Psoas muscle (tissue), 8 donors: ENCODE measurements at places on chromosomes 5 and 9.
A peak's percentile ranks its signal among the peaks of the same experiment; 100 is the strongest.

- DNase-seq, result no peak
These were observed 22.7 kb upstream of the CPLX2 start for GRCh38 chr5:175848676-175849075.

DNA sequence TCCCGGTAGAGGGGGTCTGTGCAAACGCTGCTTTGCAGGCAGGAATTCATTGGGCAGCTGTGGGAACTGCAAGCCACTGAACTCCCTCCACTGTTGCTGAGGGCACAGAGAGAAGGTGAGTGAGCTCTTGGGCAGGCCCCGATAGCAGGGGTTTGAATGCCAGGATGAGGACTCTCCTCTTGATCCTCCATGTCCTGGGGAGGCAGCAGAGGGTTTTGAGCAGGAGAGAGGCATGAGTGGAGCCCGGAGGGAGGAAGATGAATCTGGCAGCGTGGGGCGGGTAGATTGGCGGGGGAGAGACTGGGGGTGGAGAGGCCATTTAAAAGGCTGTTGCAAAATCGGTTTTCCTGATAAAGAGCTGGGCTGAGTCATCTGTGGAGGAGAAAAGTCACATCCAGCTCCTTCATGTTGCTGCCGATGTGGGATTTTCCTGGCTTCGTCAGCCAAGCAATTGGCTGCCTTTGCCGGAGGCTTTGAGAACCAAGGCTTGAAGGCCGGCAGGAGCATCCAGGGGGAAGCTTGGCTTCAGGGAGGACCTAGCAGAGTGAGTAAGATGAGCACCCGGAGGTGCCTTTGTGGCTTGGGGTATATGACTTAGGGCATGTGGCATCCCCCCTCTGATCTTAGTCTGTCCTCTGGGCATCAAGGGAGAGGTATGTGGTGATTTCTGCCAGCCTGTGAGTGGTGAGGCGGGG lies at the start of gene SYNPO:
TSS of gene SYNPO (plus strand) at position 350 of the 695 bp plus-strand sequence. CDS start 7,616 bp downstream, outside the sequence.
- DNase-seq, result peak; percentile 81

- peak; percentile 53 for DNase-seq
These were observed 24.1 kb downstream of the TENT4A start for GRCh38 chr5:6737043-6737941.

DNA sequence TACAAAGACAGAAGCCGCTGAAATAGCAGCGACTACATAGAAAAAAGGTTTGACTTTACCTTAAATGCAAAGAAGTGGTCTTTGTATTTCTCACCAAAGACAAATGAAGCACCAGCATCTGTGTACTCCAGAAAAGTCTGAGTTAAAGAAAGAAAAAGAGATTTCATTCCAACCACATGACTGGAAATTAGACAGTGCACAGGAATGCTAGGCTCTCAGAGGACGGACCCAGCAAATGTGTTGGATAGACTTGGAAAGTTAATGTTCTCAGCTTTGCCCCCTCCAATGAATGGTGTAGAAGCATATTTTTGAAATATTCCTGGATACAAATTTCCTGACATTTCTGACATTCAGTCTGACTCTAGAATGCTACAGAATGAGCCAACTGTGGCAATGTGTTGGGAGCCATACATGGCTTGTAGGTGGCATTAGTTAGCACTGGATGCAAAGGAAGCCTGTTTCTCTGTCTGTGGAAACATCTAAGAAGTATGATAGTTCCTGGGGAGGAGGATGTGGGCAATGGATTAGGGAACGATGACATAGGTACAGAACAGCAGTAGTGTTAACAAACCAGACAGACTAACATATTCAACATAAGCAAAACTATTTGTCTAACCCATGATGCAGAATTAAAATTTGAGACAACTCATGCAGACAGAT lies 43.3 kb downstream of the SLC28A3 start:
- DNase-seq, result no peak

GRCh38 chr9:37540634-37541033 lies 35.5 kb downstream of the FBXO10 start:
- DNase-seq, result peak; percentile 56

GRCh38 chr5:82396871-82397514 lies 118.8 kb upstream of the RPS23 start:
- DNase-seq, result peak; percentile 77

DNA sequence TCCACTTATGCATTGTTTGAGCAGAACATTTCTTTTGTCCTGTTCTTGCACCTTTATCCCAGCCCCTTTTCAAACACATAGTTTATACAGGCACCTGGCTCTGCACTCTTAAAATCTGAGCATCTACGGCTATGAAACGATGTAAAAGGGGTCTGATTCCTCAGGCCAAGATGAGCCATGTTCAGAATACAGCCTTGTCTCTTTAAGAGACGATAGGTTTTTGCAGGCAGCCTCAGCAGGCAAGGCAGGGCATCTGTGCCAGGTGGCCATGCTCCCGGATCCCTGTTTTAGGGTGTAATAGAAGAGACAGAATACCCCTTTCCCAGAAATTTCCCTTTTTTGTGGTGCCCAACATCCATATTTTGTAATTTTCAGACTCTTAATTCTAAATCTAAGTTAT lies 89.1 kb upstream of the NFIB start:
- DNase-seq, result no peak

GRCh38 chr5:178306430-178307225 lies 74.0 kb upstream of the PHYKPL start:
- DNase-seq, result peak; percentile 26

DNA sequence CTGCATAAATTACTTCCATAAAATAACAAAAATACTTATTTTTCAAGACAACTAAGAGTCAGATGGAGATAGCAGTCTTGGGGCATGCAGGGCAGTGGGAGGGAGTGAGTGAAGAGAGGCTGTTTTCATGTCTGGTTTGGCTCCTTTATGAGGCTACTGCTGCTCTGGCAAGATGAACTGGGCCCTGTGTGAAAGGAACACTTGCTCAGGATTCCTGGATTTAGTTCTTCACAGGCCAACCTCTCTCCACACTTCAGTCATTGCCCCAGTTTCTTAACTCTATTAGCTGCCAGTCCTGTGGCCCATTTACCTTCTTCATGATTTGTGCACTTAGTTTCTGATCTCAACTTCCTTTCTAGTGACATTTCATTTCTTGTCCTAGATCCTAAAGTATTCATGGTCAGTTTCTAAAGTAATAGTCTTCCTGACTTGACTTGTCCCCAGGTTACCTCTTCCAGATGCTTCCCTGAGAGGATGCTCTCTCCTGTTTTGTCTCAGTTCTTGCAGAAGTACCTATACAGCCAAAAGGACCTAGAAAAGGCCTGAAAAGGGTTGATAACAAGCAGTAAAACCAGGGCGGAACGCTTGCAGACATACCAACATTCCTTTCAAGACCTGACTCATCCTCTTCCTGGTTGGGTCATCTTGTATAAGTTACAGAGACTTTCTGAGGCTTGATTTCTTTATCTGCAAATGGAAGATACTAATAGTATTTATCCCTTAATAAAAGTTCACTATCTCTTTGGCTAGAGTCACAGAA lies 77.0 kb upstream of the ZFAND5 start:
- no peak for DNase-seq

GRCh38 chr5:114412510-114413171 lies 50.8 kb downstream of the KCNN2 start:
- DNase-seq, result no peak

DNA sequence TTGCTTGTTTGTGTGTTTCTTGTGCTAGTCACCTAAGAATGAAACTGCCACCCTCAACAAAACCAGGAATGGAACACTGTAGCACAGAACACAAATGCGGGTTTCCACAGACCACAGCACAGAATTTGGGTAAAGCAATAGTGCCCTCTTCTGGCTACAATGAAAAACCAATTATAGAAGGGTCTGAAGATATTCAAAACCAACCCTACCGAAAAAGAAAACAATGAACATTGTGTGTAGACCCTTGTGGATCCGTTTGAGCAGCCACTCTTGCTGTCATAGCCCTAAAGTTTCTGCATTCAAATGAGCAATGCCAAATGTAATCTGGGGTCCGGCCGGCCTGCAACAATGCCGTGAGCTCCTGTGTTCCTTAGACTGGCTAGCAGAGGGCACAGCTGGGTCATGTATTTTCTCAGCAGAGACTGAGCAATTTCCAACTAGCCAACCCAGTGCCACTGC lies 8.3 kb upstream of the ENC1 start:
- no peak for DNase-seq

DNA sequence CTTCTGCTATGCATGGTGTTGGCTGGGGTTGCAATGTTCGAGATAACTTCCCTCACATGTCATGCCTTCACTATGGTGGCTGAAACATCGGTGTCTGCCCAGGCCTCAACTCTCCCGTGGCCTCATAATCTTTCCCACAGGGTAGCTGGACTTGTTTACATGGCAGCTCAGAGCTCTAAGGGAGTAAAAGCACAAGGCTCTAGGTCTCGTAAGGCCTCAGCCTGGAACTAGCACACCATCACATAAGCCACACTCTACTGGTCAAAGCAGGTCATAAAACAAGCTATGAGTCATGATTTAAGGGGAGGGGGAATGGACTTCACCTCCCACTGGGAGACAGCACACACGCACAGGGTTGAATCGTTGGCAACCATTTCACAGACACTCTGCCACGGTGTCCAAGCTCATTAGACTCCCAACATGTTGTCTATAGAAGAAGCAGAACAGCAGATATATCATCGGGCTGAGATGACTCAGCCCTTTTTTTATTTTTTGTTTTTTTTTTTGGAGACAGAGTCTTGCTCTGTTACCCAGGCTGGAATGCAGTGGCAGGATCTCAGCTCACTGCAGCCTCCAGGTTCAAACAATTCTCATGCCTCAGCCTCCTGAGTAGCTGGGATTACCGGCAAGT lies 66.8 kb upstream of the IL17B start:
- no peak for DNase-seq

GRCh38 chr9:89109666-89110065 lies 69.0 kb downstream of the SHC3 start:
- DNase-seq, result no peak

DNA sequence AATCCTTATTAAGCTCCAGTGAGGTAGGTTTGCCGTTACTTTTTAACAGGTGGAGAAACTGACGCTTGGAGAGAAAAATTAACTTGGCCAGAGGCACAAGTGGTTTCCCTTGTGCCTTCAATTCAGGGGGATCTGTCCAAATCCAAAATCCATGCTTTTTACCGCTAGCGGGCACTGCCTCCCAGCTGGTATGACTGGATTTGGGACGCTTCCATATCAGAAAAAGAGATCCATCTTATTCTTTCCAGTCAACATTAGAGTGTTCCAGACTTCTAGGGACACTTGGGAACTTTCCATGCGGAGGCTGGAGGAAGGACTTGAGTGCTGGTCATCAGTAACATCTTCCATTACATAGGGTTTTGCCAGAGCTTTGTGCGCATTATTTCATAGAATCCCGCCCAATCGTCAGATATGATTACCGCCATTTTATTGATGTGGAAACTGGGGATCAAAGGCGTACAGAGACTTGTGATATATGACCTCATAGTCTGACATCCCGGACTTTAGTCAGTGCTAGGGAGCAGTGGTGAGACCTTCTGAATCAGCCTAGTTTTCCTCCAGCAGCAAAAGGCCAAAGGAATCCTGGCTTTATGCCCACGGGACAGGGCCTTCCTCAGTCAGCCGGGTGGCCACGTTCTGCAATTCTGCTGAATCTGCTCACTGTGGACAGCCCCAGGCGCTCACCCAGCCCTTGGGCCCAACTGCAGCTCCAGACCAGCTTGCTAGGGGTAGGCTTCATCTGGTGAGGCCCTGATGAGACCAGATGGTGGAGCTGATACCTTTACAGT lies 1.1 kb upstream of the GNPDA1 start:
- DNase-seq, result peak; percentile 68

- DNase-seq, result no peak
These were observed 16.0 kb downstream of the ERP44 start for GRCh38 chr9:100082782-100083181.

DNA sequence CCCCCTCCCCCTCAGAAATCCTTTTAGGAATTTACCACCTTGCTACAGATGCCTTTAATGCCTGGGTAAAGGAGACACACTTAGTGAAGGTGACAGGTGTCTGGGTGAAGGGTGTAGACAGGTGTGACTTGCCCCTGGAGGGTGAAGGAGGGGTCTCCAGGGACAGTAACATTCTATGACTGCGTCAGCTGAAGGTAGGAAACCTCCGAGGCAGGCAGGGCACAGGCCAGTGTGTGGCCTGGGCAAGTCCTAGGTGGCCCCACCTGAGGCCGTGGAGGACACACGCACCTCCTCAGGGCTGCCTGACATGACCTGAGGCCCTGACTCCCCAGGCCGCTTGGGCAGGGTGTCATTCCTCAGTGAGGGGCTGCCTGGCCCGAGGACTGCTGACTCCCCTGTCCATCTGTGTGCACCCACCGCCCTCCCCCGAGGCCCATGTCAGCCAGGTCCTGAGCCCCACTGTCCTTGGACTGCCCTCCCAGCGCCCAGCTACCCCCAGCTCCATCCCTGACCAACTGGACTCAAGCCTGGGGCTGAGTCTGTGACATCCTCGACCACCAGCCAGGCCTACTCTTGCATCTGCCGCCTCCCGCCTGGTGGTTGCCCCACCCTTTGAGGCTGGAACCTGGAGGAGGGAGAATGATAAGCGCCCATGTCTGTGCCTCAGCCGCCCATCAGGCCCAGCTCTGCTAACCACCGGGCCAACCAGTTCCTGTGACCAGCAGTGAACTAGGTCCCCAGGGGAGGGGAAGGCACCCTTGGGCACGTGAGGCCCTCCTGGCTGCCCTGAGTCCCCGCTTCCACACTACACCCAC lies 18.4 kb downstream of the CARD19 start:
- peak; percentile 54 for DNase-seq

- DNase-seq, result no peak
These were observed 976.4 kb upstream of the CDH9 start for GRCh38 chr5:28014779-28015178.

DNA sequence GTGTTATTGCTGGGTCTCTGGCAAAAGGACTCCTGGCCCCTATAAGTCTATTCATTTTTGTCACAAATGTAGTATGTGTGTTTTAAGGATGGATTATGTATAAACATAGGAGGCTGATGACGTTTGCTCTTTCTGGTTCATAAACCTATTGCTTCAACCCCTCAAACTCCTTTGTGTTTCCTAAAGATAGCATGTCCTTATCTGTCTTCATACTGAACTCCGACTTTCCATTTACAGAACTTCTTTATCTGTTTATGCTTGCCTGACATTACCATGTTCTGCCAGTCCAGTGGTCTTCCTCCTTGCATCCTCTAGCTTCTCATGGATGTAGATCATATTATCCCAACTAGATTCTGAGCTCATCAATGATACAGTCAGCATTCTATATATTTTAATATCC lies 46.1 kb downstream of the ARHGEF28 start:
- DNase-seq, result no peak

GRCh38 chr9:130870491-130871381 lies 25.9 kb downstream of the QRFP start:
- no peak for DNase-seq

DNA sequence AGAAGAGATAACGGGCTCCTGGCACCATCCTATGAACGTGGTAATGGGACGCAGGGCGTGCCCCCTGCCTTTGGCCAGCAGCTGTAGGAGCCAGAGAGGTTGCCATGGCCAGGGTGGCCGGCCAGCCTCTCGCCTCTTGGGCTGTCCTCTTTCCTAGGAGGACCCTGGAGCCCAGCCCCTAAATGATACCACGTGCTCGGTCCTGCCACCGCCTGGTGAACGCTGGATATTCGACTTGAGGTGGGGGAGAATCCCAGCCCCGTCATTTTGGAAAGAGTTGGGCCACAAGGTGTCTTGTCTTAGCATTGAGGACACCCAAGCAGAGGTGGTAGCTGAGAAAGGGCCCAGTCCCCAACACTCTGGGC lies 391 bp upstream of the NRG2 start:
- no peak for DNase-seq
